Fibroblast of lung (primary cell): ENCODE measurements at places on chromosomes 3 and 15. TPM values are rescaled to one million over a fixed set of nuclear protein-coding genes. Genes with fewer than 3 reads are reported as not detected.

SLC12A1 gene
- total RNA-seq, result not detected in 2 replicates

MUC4 gene
- not detected in 2 replicates for total RNA-seq

ZNF620 gene
- total RNA-seq, result 1.3 and 1.5 TPM in 2 replicates

TJP1 gene
- total RNA-seq, result 45.2 and 53.7 TPM in 2 replicates

PLSCR2 gene
- 0.17 TPM in 1 of 2 replicates, not detected in the other for total RNA-seq

CLRN1 gene
- not detected in 2 replicates for total RNA-seq

PRSS50 gene
- total RNA-seq, result not detected in 2 replicates

LRRC31 gene
- total RNA-seq, result not detected in 2 replicates

GNAT1 gene
- total RNA-seq, result not detected in 2 replicates

RTP1 gene
- under 0.01 TPM in 1 of 2 replicates, not detected in the other for total RNA-seq

TERB2 gene
- not detected in 2 replicates for total RNA-seq

APBA2 gene
- total RNA-seq, result 18.2 and 20.3 TPM in 2 replicates

SPINK8 gene
- not detected in 2 replicates for total RNA-seq

SV2B gene
- total RNA-seq, result under 0.01 and 0.26 TPM in 2 replicates

XCR1 gene
- under 0.01 TPM in 1 of 2 replicates, not detected in the other for total RNA-seq

SOX14 gene
- not detected in 2 replicates for total RNA-seq

CYP11A1 gene
- 0.33 and 0.51 TPM in 2 replicates for total RNA-seq

IL17RE gene
- total RNA-seq, result 0.26 and 0.99 TPM in 2 replicates

GOLGA8Q gene
- total RNA-seq, result 0.33 and 1.3 TPM in 2 replicates

NOX5 gene
- total RNA-seq, result under 0.01 and 0.33 TPM in 2 replicates

GCSAM gene
- not detected in 2 replicates for total RNA-seq

FGD5 gene
- 0.50 and 1.0 TPM in 2 replicates for total RNA-seq

PRR23E gene
- total RNA-seq, result not detected in 2 replicates

LMAN1L gene
- total RNA-seq, result not detected in 2 replicates

EIF4G1 gene
- 187 and 263 TPM in 2 replicates for total RNA-seq

KBTBD8 gene
- 1.0 and 2.3 TPM in 2 replicates for total RNA-seq

ZNF502 gene
- total RNA-seq, result 5.4 and 6.1 TPM in 2 replicates

TM4SF4 gene
- 0.26 and 1.7 TPM in 2 replicates for total RNA-seq

GABRB3 gene
- total RNA-seq, result 1.5 and 1.8 TPM in 2 replicates

SLC15A2 gene
- 0.26 and 0.33 TPM in 2 replicates for total RNA-seq

LMOD3 gene
- total RNA-seq, result 0.51 and 4.0 TPM in 2 replicates

SUSD5 gene
- total RNA-seq, result 0.51 and 2.3 TPM in 2 replicates

POPDC2 gene
- 0.17 and 0.26 TPM in 2 replicates for total RNA-seq

SPATA12 gene
- total RNA-seq, result not detected in 2 replicates

EFHB gene
- total RNA-seq, result 0.83 and 1.0 TPM in 2 replicates

CMTM8 gene
- under 0.01 and 0.26 TPM in 2 replicates for total RNA-seq

GOLGA6B gene
- not detected in 2 replicates for total RNA-seq

CSTA gene
- total RNA-seq, result 7.9 and 16.2 TPM in 2 replicates

GOLGA6D gene
- total RNA-seq, result under 0.01 TPM in 1 of 2 replicates, not detected in the other

MCF2L2 gene
- under 0.01 TPM in 2 replicates for total RNA-seq

DNAJA4 gene
- total RNA-seq, result 4.1 and 7.9 TPM in 2 replicates
